ENCODE measurements at places on chromosomes 6 and 20. TPM values are rescaled to one million over a fixed set of nuclear protein-coding genes. Genes with fewer than 3 reads are reported as not detected.

Gene SAMD3
- 3.1 TPM for total RNA-seq

Gene BTN1A1
- not detected for total RNA-seq

Gene LAMA4
- 29.7 TPM for total RNA-seq

Gene PACSIN1
- not detected for total RNA-seq

Gene MYL9
- total RNA-seq = 97.5 TPM

Gene IL17A
- not detected for total RNA-seq

Gene RBL1
- total RNA-seq = 7.5 TPM

Gene IPCEF1
- total RNA-seq = under 0.01 TPM

Gene SLC23A2
- 10.2 TPM for total RNA-seq

Gene ZSCAN23
- 5.3 TPM for total RNA-seq

GRCh38 chr20:15759594-15759993 is 813.7 kb downstream of the KIF16B start:
- no peaks in the 10 kb centered on the region for H3K27me3 ChIP-seq
- no peak overlapping the region for H3K4me3 ChIP-seq

- H3K4me3 ChIP-seq = no peak overlapping the region
- DNase-seq = no peak
These were observed 17.3 kb downstream of the VSTM2L start for GRCh38 chr20:37920270-37920669.

DNA sequence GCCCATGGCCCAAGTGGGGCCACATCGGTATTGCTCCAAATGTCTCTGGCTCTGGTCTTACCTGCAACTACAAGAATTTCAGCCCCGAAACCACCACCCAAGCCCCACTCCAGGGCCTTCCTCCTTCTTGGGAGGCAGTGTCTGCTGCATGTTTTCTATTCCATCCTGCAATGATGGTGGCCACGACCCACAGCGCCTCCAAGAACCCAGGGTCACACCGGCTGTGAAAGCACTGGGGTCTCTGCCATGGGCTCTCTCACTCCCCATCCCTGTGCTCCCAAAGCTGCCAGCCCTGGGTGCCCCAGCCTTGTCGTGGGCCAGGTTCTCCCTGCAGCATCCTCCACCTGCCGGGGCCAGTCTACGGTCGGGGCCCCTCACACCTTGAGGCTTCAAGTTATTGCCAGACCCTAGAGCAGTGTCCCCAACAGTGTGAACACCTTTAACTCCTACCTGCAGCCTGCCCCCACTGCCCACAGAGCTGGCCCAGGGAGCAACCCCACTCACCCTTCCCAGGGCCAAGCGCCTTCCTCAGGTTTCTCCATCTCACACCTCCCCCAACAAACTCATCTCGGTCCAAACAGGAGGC is 115.4 kb downstream of the JPH2 start:
- H3K36me3 ChIP-seq = peaks cover 11% of the 10 kb centered on the region
- no peak for DNase-seq
- H3K27ac ChIP-seq = no peak overlapping the region
- no peaks in the 10 kb centered on the region for H3K27me3 ChIP-seq

GRCh38 chr6:134819236-134819635 is 130.7 kb downstream of the ALDH8A1 start:
- no peaks in the 10 kb centered on the region for H3K36me3 ChIP-seq
- H3K4me3 ChIP-seq = no peak overlapping the region
- H3K27ac ChIP-seq = no peak overlapping the region
- H3K27me3 ChIP-seq = no peaks in the 10 kb centered on the region
- H3K4me1 ChIP-seq = peaks cover 13% of the 10 kb centered on the region

- peaks cover 2% of the 10 kb centered on the region for H3K27me3 ChIP-seq
- H3K27ac ChIP-seq = no peak overlapping the region
- H3K4me1 ChIP-seq = no peaks in the 10 kb centered on the region
These were observed 164.8 kb downstream of the TFAP2C start for GRCh38 chr20:56793916-56794315.

DNA sequence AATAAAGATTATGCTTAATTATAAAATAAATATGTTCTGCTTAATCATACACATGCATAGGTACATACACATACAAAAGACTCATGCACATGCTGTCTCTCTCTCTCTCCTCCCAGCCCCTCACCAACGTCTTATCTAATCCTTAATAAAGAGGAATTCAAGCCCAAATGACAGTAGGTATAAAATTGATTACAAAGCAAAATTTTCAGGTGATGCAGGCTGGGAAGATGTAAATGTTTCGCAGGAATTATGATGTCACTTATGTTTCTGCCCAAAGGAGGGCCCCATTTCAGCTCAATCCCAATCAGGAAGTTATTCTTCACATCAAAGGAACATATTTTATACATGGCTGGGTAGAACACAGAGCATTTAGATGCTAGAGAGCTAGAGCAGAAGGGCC is 284.6 kb upstream of the ID4 start:
- no peak overlapping the region for H3K4me3 ChIP-seq
- H3K4me1 ChIP-seq = no peaks in the 10 kb centered on the region
- H3K27ac ChIP-seq = no peak overlapping the region

- no peak for DNase-seq
- no peaks in the 10 kb centered on the region for H3K4me1 ChIP-seq
- H3K27me3 ChIP-seq = peaks cover 5% of the 10 kb centered on the region
- no peak overlapping the region for H3K4me3 ChIP-seq
These were observed 73.2 kb upstream of the BHLHE23 start for GRCh38 chr20:63079971-63080370.

DNA sequence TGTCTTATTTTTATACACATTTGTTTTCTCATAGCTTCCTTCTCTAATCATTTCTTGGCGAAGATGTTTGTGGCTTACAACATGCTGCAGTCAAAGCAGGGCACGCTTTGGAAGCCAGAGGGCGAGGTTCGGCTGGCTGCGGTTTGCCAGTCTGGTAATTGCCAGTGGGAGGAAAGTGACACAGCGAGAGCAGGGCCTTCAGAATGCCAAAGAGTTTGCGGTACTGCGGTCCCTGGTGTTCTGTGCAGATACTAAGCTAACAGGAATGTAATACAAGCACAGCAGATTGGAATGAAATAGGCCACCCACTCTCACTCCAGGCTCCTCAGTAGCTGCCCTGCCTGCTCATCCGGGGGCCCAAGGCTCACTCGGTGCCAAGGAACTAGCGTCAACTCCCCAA is 58.7 kb upstream of the TGM3 start:
- H3K4me1 ChIP-seq = peaks cover 6% of the 10 kb centered on the region
- H3K27ac ChIP-seq = 0 out of 2 replicates have a peak overlapping the region, but pooled peaks have one; percentile 24
- no peak overlapping the region for H3K4me3 ChIP-seq
- no peaks in the 10 kb centered on the region for H3K27me3 ChIP-seq
- no peaks in the 10 kb centered on the region for H3K36me3 ChIP-seq
- DNase-seq = peak; percentile 95

GRCh38 chr6:87968435-87969278 is 79.0 kb upstream of the SPACA1 start:
- H3K4me3 ChIP-seq = peak overlapping the region; percentile 22
- no peak for DNase-seq
- H3K27me3 ChIP-seq = no peaks in the 10 kb centered on the region

- H3K4me3 ChIP-seq = no peak overlapping the region
- no peaks in the 10 kb centered on the region for H3K27me3 ChIP-seq
- H3K36me3 ChIP-seq = no peaks in the 10 kb centered on the region
- DNase-seq = no peak
- no peaks in the 10 kb centered on the region for H3K4me1 ChIP-seq
- H3K27ac ChIP-seq = no peak overlapping the region
These were observed 28.8 kb downstream of the IMPG1 start for GRCh38 chr6:76043690-76044089.

GRCh38 chr6:218153-219018 is 73.9 kb upstream of the DUSP22 start:
- no peak overlapping the region for H3K27ac ChIP-seq
- H3K36me3 ChIP-seq = no peaks in the 10 kb centered on the region
- peaks cover 5% of the 10 kb centered on the region for H3K4me1 ChIP-seq
- no peak for DNase-seq

DNA sequence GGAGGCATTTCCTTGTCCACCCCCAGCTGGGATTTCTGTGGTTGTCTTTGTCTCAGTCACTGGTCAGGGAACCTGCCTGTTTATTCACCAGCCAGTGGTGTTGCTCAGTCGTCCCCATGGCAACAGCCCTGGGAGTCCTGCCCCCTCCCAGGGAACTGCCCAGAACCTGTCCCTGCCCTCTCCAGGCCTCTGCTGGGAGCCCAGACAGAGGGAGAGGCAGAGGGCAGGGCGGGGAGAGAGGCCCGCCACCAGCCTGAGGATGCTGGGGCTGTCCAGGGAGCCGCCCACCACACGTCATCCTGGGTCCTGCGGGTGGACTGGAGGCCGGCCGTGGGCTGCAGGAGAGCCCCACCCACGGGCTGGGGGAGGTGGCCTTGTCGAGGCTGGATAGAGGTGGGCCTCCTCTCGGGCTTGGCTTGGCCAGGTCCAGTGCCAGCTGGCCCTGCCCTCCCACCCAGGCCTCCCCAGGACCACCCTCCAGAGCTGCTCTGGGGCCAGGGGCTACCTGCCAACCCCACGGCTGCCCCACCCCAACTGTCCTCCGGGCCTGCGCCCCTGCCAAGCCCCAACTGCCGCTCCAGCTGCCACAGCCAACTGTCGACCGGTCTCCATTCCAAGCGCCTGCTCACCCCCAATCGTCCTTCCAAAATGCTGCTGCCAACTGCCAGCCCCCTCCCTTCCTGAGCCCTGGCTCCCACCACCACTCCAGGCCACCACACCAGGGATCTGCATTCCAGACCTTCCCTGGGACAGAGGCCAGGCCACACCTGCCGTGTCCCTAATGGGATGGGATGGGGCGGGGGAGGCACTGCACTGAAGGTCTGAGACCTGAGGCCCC is 4.2 kb upstream of the ZBTB46 start:
- DNase-seq = peak; percentile 99
- H3K4me3 ChIP-seq = no peak overlapping the region
- H3K27me3 ChIP-seq = no peaks in the 10 kb centered on the region
- no peaks in the 10 kb centered on the region for H3K36me3 ChIP-seq

DNA sequence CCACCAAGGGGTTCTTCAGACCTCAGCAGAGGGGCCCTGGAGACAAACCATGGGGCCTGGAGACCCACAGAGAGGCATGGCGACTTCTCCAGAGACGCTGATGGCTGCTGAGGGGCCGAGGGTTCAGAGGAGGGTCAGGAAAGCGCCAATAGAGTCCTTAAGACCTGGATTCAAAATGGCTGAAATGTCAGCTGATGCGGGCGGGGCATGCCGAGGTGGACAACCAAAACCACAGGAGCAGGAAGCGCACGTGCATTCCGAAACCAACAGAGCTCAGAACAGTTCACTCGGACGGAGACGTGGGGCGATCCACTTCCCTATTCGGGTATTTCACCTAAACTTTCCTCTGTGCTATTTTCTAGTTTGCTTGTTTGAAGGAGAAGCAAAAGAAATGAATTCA is 99.9 kb upstream of the RIN2 start:
- peaks cover 30% of the 10 kb centered on the region for H3K27me3 ChIP-seq
- H3K27ac ChIP-seq = no peak overlapping the region
- no peaks in the 10 kb centered on the region for H3K36me3 ChIP-seq
- H3K4me1 ChIP-seq = no peaks in the 10 kb centered on the region
- no peak for DNase-seq

GRCh38 chr20:64139199-64140060 is 24.8 kb upstream of the MYT1 start:
- H3K4me1 ChIP-seq = no peaks in the 10 kb centered on the region
- no peaks in the 10 kb centered on the region for H3K36me3 ChIP-seq
- DNase-seq = no peak

DNA sequence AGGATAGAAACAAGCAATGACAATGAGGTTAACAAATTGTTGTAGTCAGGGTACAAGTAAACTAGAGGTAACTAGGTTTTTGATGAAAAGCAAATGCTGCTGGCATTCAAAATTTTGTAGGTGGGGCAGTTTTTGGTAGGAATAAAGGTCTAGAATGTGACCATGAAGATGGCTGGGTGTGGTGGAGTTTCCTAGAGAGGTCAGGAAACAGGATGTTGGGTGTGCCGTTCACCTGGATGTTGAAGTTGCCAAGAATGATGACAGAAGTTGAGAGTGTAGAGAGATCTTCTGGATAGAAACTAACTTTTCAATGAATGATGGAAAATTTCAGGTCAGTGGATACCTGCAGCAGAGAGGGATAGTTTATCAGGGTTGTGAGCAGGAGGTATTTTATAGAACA is 22.7 kb downstream of the MAPK14 start:
- no peak overlapping the region for H3K4me3 ChIP-seq
- no peak overlapping the region for H3K27ac ChIP-seq
- no peak for DNase-seq

GRCh38 chr6:40348591-40348990 is 238.6 kb downstream of the LRFN2 start:
- H3K36me3 ChIP-seq = no peaks in the 10 kb centered on the region
- no peak overlapping the region for H3K4me3 ChIP-seq
- no peak overlapping the region for H3K27ac ChIP-seq
- H3K4me1 ChIP-seq = no peaks in the 10 kb centered on the region
- H3K27me3 ChIP-seq = no peaks in the 10 kb centered on the region

- H3K27me3 ChIP-seq = no peaks in the 10 kb centered on the region
- DNase-seq = no peak
- no peaks in the 10 kb centered on the region for H3K4me1 ChIP-seq
- no peak overlapping the region for H3K27ac ChIP-seq
- no peaks in the 10 kb centered on the region for H3K36me3 ChIP-seq
- H3K4me3 ChIP-seq = no peak overlapping the region
These were observed 1189.4 kb upstream of the EYS start for GRCh38 chr6:66896415-66896814.

GRCh38 chr6:155259204-155259603 is 4.6 kb upstream of the CLDN20 start:
- no peak overlapping the region for H3K4me3 ChIP-seq
- no peak for DNase-seq
- H3K27me3 ChIP-seq = no peaks in the 10 kb centered on the region
- H3K36me3 ChIP-seq = peaks cover 28% of the 10 kb centered on the region
- peaks cover 7% of the 10 kb centered on the region for H3K4me1 ChIP-seq

- no peak for DNase-seq
- H3K4me3 ChIP-seq = no peak overlapping the region
- H3K27me3 ChIP-seq = no peaks in the 10 kb centered on the region
- H3K4me1 ChIP-seq = no peaks in the 10 kb centered on the region
- H3K36me3 ChIP-seq = no peaks in the 10 kb centered on the region
These were observed 108.5 kb downstream of the SYCP2 start for GRCh38 chr20:59824711-59825562.

- H3K4me1 ChIP-seq = peaks cover 4% of the 10 kb centered on the region
- H3K4me3 ChIP-seq = peak overlapping the region; percentile 36
- peaks cover 32% of the 10 kb centered on the region for H3K27me3 ChIP-seq
These were observed 1.2 kb downstream of the MYB start for GRCh38 chr6:135182071-135183001.

DNA sequence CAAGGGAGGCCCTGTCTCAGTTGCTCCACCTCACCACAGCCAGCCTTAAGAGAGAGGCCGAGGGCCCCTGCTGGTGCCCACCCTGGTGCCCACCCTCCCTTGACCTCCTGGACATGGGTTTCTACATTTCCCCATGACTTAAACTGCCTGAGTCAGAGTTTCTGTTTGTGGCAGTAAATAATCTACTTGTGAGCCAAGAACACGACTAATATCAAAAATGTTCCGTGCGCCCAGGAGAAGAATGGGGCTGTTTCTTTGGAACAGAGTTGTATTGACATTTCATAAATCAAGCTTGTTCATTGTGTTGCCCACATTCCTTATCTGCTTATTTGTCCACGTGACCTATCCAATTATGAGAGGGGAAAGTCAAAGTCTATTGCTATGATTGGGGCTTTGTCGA is 143.5 kb downstream of the ANKRD60 start:
- H3K27ac ChIP-seq = no peak overlapping the region
- no peak for DNase-seq
- no peaks in the 10 kb centered on the region for H3K27me3 ChIP-seq
- H3K4me1 ChIP-seq = no peaks in the 10 kb centered on the region

- H3K4me3 ChIP-seq = no peak overlapping the region
- DNase-seq = peak; percentile 17
- H3K27me3 ChIP-seq = no peaks in the 10 kb centered on the region
- H3K27ac ChIP-seq = peak overlapping the region; percentile 44
- no peaks in the 10 kb centered on the region for H3K36me3 ChIP-seq
- H3K4me1 ChIP-seq = peaks cover 16% of the 10 kb centered on the region
These were observed 71.7 kb downstream of the ADGRG6 start for GRCh38 chr6:142373268-142374090.
